ENCODE measurements at places on chromosomes 12 and 14. TPM values are rescaled to one million over a fixed set of nuclear protein-coding genes. Genes with fewer than 3 reads are reported as not detected.

DNA sequence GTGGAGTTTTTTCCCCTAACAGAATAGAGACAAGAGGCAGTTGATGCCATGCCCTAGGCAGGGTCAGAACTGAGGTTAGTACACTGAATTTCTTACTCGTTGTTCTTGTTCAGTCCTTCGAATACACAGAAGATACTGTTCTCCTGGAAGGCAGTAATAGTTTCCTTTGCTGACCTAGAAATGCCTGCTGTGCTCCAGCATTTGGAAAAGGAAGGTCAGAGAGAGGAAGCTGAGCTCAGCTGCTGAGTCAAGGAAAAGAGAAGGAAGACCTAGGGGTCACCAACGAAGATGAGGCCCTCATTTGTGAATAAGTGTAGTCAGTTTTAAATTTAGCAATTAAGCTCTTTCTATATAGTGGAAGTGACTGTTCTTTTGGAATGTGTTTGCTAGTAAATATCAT is 100.1 kb downstream of the CRADD start:
- no peak for DNase-seq
- no peak overlapping the region for H3K4me3 ChIP-seq
- peaks cover 9% of the 10 kb centered on the region for H3K4me1 ChIP-seq
- H3K27me3 ChIP-seq = no peaks in the 10 kb centered on the region
- H3K27ac ChIP-seq = peak overlapping the region; percentile 52

GRCh38 chr14:33556382-33557121 is 394.3 kb downstream of the EGLN3 start:
- H3K4me1 ChIP-seq = no peaks in the 10 kb centered on the region
- no peaks in the 10 kb centered on the region for H3K36me3 ChIP-seq
- no peaks in the 10 kb centered on the region for H3K27me3 ChIP-seq
- no peak overlapping the region for H3K27ac ChIP-seq

DNA sequence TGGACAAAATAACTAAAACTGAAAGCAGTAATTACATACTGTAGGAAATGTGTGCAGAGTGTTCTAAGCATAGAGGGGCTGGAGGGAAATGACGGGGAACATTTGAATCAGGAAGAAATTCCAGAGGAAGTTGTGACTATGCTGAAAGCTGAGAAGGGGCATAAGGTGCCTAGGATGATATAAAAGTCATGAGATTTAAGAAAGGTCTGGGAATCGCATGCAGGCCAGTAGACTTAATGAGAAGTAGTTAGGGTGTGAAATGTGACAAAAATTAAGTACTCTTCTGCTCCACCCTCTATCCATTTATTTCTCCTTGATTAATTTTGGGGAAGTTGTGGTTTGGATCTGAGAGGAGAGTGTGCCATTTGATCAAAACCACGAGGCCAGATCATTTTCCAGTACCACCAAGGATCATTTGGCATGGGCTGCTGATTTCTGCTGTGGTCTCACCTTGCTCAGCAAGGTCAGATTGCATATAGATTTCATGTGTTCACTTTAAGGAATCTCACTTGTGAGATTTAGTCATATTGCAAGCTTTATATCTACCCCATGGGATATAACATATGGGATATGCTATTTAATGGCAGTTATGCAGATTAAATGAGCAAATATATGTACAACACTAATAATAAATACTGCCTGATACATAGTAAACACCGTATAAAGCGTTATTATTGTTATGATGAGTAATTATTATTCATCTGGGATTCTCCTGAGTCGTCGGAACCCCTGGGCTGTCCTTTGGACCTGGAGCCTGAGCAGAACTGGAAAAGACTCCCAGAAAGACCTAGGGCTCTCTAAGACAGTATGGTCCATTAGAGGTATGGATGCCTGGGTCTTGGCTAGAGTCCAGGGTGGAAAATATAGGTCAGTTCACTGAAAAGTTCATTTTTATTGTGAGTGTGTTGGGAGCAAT is 72.3 kb downstream of the SRGAP1 start:
- H3K27me3 ChIP-seq = no peaks in the 10 kb centered on the region
- H3K4me1 ChIP-seq = peaks cover 27% of the 10 kb centered on the region
- H3K4me3 ChIP-seq = no peak overlapping the region
- no peaks in the 10 kb centered on the region for H3K36me3 ChIP-seq

DNA sequence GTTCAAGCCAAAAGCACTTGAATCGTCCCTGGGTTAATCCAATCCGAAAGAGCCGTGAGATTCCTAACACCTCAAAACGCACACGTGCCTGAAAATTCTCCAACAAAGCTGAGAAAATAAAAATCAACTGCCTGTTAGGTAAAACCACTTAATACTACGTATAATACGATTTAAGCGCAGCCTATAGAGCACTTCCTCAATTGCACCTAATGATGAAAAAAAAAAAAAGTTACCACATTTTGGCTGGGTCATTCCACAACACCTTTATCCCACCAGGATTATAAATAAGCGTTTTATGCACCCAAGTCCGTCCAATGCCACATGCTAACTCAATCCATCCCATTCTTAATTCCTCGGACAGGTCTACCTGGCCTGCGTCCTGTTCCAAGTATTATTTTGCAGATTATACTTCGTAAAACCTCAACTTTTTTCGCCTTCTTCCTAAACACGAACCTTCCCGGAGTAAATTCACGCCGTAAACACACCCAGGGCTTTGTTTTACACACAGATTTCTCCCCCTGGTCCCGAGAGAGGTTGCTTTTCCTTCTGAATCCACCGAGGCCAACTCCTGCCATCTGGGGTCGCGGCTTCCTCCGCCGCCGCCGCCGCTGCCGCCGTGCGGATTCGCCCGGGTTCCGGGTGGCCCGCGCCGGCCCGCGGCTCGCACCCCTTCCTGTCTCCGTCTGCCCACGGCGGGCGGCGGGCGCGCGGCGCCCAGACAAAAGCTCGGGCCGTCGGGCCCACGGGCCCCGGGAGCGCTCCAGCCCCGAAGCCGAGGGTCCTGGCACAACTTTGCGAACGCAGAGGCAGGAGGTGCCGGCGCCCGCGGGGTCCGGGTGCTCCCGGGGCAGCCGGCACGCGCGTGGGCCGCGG is 66.2 kb downstream of the RNF34 start:
- peak overlapping the region; percentile 57 for H3K4me3 ChIP-seq
- H3K27me3 ChIP-seq = no peaks in the 10 kb centered on the region
- peaks cover 3% of the 10 kb centered on the region for H3K4me1 ChIP-seq
- peak overlapping the region; percentile 63 for H3K27ac ChIP-seq
- no peaks in the 10 kb centered on the region for H3K36me3 ChIP-seq
- no peak for DNase-seq

GRCh38 chr12:53725824-53726223 is 1.4 kb downstream of the CALCOCO1 start:
- peaks cover 8% of the 10 kb centered on the region for H3K4me1 ChIP-seq
- H3K36me3 ChIP-seq = peaks cover 42% of the 10 kb centered on the region
- no peaks in the 10 kb centered on the region for H3K27me3 ChIP-seq
- H3K27ac ChIP-seq = peak overlapping the region; percentile 7
- H3K4me3 ChIP-seq = peak overlapping the region; percentile 67

GRCh38 chr12:123269896-123270213 is 1.8 kb downstream of the CDK2AP1 start:
- peak overlapping the region; percentile 74 for H3K4me3 ChIP-seq
- no peaks in the 10 kb centered on the region for H3K27me3 ChIP-seq
- H3K36me3 ChIP-seq = peaks cover 22% of the 10 kb centered on the region
- DNase-seq = no peak
- peaks cover 41% of the 10 kb centered on the region for H3K4me1 ChIP-seq

DNA sequence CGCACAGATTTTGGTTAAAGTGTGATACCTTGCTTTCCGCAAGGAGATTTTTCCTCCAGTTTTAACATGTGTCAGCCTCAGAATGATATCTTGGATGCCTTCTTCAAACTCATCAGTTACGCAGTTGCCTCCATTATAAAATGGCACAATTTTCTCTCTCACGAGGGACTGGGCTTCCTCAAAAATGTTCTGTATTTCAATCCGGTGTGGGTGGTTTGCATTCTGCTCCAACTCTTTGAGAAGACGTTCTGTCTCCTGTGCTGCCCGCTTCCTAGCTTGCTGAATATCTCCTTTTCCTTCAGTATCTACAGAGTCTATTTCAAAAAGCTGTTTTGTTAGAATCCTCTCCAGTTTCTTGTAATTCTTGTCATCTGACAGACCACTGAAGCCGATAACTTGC is 1.8 kb downstream of the BAG5 start:
- H3K4me3 ChIP-seq = no peak overlapping the region
- peaks cover 68% of the 10 kb centered on the region for H3K4me1 ChIP-seq
- peaks cover 32% of the 10 kb centered on the region for H3K36me3 ChIP-seq
- no peaks in the 10 kb centered on the region for H3K27me3 ChIP-seq
- peak overlapping the region; percentile 97 for H3K27ac ChIP-seq

- H3K36me3 ChIP-seq = no peaks in the 10 kb centered on the region
- H3K4me3 ChIP-seq = no peak overlapping the region
- H3K27ac ChIP-seq = no peak overlapping the region
- no peak for DNase-seq
- H3K27me3 ChIP-seq = no peaks in the 10 kb centered on the region
- no peaks in the 10 kb centered on the region for H3K4me1 ChIP-seq
Observed at GRCh38 chr12:120982659-120983058, 4.3 kb downstream of the HNF1A start.

- H3K27ac ChIP-seq = no peak overlapping the region
- no peaks in the 10 kb centered on the region for H3K36me3 ChIP-seq
- H3K27me3 ChIP-seq = no peaks in the 10 kb centered on the region
- no peak for DNase-seq
- no peaks in the 10 kb centered on the region for H3K4me1 ChIP-seq
Observed at GRCh38 chr12:33322519-33322918, 117.1 kb downstream of the SYT10 start.

GRCh38 chr14:51901475-51902024 is 41.1 kb downstream of the GNG2 start:
- H3K36me3 ChIP-seq = no peaks in the 10 kb centered on the region
- no peak for DNase-seq
- H3K27ac ChIP-seq = no peak overlapping the region
- no peaks in the 10 kb centered on the region for H3K27me3 ChIP-seq

- peak; percentile 35 for DNase-seq
- H3K4me3 ChIP-seq = no peak overlapping the region
- no peaks in the 10 kb centered on the region for H3K27me3 ChIP-seq
- H3K27ac ChIP-seq = no peak overlapping the region
- H3K36me3 ChIP-seq = no peaks in the 10 kb centered on the region
- no peaks in the 10 kb centered on the region for H3K4me1 ChIP-seq
Observed at GRCh38 chr14:83217492-83217891, 1683.8 kb upstream of the SEL1L start.

GRCh38 chr14:44291366-44291915 is 215.6 kb downstream of the FSCB start:
- H3K36me3 ChIP-seq = no peaks in the 10 kb centered on the region
- no peak overlapping the region for H3K4me3 ChIP-seq
- H3K27ac ChIP-seq = no peak overlapping the region
- H3K27me3 ChIP-seq = no peaks in the 10 kb centered on the region

DNA sequence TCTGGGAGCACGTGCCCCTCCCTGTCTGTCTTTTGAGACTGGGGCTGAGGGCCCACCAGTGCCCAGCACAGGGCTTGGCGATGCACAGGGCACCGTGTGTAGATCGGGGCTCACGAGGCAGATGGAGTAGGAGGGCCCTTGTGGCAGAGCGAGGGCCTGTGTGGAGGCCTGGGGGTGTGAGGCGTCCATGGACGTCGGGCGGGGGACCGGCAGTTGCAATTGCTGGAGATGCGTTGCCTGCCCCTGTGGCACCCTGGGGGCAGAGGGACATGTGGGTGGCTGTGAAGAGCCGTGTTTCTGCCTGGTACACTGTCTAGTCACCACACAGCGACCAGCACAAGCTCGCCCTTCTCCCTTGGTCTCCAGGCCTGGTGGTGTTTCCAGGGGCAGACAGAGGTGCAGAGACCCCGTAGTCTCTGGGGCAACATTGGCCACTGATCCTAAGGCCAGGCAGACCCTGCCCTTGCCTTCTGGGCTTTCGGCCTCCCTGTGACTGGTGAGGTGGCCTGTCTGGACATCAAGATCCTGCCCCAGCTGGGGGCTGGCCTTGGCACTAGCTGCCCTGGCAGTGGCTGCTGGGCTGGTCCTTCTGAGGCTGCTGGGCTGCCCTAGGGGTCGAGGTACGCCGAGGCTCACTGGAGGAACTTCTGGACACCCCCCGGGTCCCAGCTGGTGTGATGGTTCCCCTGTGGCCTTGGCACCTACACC is 14.5 kb downstream of the KIF26A start:
- H3K4me1 ChIP-seq = peaks cover 17% of the 10 kb centered on the region
- H3K27me3 ChIP-seq = no peaks in the 10 kb centered on the region
- H3K4me3 ChIP-seq = no peak overlapping the region

DNA sequence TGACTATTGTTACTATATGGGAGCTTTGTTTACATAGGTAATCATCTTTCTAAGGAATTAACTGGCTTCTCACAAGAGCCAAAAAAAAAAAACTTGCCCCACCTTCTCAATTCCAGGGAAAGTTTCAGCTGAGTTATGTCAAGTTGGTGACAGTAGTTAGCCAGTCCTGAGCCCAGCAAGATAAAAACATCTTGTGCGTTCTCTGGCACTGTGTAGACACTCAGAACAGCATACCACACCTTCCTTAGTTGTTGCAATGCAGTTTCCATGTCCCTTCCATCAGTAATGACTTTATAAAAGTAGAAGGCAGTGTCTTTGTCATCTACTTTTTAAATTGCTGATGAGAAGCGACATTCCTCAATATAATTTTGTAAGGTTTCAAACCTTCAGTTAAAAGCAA is 50.2 kb downstream of the PTPN21 start:
- H3K27ac ChIP-seq = no peak overlapping the region
- no peak overlapping the region for H3K4me3 ChIP-seq
- no peak for DNase-seq
- H3K27me3 ChIP-seq = no peaks in the 10 kb centered on the region

- no peaks in the 10 kb centered on the region for H3K36me3 ChIP-seq
- no peaks in the 10 kb centered on the region for H3K27me3 ChIP-seq
- DNase-seq = no peak
- no peak overlapping the region for H3K4me3 ChIP-seq
Observed at GRCh38 chr12:96132819-96133218, 61.4 kb upstream of the ELK3 start.

DNA sequence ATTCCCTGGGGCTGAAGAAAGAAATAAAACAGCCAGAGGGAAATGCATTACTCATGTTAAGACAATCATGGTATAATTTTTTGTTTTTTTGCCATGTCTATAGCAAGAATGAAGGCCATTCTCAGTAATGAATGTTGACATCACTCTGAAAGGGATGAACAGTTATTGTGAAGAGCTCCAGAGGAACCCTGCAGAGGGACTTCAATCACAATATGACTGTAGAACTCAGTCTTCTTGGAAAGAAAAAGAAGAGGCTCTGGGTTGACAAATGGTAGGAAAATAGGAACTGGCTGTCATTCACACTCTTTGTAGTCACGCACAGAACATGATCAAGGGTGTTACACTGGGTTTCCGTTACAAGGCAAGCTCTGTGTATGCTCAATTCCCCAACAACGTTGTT is 73.8 kb upstream of the DACT1 start:
- H3K36me3 ChIP-seq = no peaks in the 10 kb centered on the region
- no peaks in the 10 kb centered on the region for H3K27me3 ChIP-seq
- no peak for DNase-seq
- no peak overlapping the region for H3K4me3 ChIP-seq

The TAS2R14 gene
- total RNA-seq = 1.2 TPM

The ADCY4 gene
- total RNA-seq = 45.2 TPM

The TAS2R9 gene
- not detected for total RNA-seq

The CD163 gene
- 235 TPM for total RNA-seq

The PTPRO gene
- 11.9 TPM for total RNA-seq

The VWF gene
- total RNA-seq = 254 TPM

Measured in left lung (tissue), 14 donors.